ENCODE measurements at places on chromosomes 4 and X.

DNA sequence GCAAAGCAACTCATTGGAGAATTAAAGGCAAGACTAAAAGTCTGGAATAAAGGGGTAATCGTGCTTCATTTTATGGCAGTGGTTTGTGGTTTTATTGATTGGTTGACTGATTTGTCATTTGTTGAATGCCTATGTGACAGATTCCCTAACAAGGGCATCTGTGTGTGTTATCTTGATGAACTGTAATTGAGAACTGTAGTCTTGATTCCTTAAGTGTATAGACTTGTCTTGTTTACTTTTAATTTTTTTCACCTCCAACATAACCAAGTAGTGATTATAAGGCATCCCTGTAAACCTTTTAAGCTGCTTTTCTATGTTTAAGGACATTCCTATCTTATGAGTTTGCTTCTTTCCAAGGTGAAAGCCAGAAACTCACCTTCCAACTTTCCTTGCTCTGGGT is 216.0 kb upstream of the TAPT1 start:
- no peak for DNase-seq

- no peak for DNase-seq
These were observed 204.3 kb upstream of the HCCS start for GRCh38 chrX:10906866-10907265.

DNA sequence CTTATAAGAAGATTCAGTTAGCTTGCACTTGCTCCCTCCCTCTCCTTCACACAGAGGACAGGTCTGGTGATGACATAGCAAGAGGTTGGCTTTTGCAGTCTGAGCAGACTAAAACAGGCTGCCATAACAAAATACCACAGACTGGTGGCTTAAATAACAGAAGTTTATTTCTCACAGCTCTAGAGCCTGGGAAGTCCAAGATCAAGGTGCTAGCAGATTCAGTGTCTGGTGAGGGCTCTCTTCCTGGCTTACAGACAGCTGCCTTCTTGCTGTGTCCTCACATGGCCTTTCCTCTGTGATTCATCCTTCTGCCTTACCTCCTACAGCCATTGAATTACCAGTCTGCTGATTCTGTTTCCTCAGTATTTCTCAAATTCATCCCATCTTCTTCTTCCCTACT is 13.1 kb downstream of the RP2 start:
- DNase-seq, result no peak

DNA sequence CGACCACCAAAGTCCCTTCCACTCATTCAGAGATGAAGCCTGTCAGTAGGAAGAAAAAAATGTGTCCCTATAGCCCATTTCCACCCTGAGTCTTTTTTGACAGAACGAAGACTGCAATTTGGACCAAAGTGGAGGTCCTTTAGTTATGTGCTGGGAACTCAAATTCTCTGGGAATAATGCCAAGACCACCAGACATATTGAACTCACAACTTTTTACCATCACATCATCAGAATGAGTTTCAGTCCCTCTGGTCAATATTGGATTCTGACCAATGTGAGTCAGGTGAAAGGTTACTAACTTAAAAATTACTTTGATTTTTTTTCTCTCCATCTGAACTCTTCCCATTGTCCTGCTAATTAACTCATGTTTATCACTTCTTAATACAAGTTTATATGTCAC is 128.9 kb downstream of the DKK2 start:
- no peak for DNase-seq

GRCh38 chr4:123777373-123777772 is 380.8 kb downstream of the SPRY1 start:
- no peak for DNase-seq

DNA sequence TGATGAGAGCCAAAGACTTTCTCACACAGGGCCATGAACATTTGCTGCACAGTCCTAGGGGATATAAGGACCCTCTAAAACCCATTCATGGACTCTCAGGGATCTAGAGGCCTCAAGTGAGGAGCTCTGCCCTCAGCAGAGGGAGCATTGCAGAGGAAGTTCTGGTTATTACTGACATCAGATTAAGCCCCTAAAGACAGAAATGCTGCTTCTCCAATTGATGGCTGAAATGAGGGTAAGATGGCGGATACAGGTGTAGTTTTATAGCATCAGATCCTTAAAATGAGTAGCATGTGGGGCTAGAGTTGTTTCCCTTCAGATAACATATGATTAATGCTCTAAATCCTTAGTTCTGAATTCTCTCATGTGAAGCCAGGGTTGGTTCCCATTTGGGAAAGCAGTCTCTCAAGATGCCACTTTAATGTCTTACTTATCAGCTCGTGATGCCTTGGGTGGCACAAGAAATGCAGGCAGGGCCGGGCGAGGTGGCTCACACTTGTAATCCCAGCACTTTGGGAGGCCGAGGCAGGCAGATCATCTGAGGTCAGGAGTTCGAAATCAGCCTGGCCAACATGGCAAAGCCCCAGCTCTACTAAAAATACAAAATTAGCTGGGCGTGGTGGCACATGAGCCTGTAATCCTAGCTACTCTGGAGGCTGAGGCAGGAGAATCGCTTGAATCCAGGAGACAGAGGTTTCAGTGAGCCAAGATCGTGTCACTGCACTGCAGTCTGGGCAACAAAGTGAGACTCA is 7.9 kb downstream of the RHOH start:
- DNase-seq, result no peak

DNA sequence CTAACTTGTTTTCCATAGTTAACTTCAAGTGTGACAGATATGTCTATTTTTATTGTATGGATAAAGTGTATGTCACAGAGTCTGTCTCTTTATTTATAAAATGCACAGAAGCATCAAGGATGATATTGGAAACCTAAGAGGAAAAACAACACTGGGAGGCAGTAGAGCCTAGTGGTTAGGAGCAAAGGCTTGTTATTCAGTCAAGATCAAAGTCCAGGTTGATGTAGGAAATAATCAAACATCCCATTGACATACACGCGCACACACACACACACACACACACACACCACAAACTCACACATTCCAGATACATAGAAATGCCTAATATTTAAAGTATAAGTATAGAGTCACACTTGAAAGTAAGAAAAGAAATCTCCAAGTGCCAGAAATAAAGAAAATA is 206.8 kb downstream of the CHRDL1 start:
- DNase-seq, result no peak

DNA sequence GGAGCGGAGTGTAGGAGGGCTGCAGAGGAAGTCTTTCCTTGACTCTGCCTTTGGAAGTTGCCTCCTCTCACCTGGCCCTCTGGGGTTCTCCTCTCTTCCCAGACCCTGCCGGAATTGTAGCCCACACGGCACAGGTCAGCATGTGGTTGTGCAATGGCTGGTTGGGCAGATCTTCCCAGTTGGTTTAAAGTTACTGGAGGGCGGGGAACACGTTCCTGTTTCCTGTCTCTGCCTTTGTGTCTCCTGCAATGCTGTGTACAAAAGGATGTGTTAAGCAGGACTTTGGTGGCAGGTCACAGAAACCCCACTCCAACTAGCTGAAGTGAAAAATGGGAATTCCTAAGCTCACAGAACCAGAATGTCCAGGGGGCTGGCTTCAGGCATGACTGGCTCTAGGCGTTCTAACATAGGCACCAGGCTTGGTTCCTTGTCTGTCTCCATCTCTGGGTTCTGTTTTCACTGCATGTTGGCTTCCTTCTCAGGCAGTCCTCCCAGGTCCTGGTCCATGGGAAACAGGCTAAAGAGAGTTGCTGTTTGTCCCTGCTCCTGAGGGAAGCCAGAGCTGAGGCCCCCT is 19.9 kb downstream of the SORCS2 start:
- DNase-seq, result no peak

DNA sequence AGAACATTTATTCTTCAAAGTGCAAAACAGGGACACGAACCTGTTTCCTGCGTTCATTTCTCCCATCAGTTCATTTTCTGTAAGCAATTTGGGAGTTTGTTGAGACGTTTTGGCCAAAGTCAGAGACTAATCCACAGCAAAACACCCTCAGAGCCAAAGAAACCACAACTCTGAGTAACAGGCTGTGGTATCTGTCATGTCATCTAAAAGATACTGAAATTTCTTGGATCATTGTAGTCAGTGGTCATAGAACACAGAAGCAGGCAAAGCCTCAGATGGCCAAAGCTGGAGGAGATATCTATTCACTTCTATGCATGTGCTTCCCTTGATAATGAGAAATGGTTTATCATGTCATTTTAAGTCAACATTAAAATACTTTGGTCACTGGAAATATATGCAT is 485.6 kb upstream of the GALNT7 start:
- no peak for DNase-seq

GRCh38 chrX:38055170-38055847 is 49.0 kb downstream of the SYTL5 start:
- DNase-seq, result no peak

DNA sequence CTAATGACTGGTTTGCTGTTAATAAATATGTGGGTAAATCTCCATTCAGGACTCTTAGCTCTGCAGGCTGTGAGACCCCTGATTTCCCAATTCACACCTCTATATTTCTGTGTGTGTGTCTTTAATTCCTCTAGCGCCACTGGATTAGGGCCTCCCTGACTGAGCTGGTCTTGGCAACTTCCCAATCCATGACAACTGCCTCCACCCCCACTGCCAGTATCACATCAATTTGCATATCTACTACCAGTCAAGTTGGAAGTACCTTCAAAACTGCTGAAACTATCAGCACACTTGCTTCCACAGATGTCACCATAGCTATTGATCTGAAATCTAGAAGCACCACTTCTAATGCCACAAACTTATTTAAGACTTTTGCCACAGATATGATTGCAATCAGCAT is 27.6 kb downstream of the OPRPN start:
- no peak for DNase-seq

GRCh38 chr4:102599886-102600285 is 98.7 kb downstream of the NFKB1 start:
- DNase-seq, result no peak

GRCh38 chrX:150627957-150628356 is 59.5 kb downstream of the MTM1 start:
- no peak for DNase-seq

DNA sequence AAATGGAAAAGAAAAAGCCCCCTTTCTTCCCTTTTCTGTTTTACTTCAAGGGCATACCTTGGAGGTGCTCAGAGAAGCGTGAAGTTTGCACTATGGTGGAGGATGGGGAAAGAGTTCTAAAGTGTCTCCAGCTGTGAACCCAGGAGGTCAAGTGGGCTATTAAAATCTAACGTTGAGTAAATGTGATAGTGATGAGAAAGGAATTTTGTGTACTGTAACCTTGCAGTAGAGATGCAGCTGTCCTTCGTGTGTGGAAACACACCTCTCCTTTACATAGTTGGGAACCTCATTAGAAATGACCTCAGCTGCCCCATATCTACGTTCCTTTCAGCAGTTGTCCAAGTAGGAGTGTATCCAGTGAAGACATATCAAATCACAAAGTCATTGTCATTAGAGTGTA is 26.5 kb downstream of the ADH5 start:
- no peak for DNase-seq

GRCh38 chr4:128191115-128191781 is 96.4 kb downstream of the PGRMC2 start:
- peak; percentile 47 for DNase-seq

DNA sequence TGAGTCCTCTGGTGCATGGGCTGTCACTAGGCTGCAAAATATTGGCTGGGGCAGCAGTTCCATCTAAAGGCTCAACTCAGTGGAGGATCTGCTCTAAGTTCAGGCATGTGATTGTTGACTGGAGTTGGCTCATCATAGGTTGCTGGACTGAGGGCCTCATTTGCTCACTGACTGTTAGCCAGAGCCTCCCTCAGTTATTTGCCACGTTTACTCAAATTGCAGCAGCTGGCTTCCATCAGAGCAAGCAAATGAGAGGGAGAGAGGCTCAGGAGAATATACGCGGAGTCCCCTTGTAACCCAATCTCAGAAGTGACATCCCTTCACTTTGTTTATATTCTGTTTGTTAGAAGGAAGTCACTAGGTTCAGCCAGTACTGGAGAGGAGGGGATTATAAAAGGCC is 54.1 kb downstream of the BMP3 start:
- no peak for DNase-seq

GRCh38 chr4:183342541-183343533 is 20.6 kb upstream of the CLDN24 start:
- DNase-seq, result no peak

DNA sequence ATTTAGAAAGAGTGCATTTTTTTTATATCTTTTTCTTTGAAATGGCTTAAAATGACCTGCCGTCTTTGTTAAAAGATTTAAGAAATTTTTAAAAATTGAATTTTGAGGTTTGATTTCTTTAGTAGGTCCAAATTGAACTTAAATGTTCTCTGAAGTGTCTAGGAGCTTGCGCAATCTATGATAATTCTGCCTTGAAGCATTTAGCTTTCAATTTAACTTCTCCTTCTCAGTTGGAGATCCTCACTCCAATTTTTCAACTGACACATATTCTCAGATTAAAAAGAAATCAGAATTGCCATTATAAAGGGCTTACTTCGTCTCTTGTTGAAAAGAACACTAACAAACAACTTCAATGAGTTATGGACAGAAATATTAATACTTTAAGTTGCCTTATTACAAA is 273.5 kb downstream of the TMA16 start:
- no peak for DNase-seq

DNA sequence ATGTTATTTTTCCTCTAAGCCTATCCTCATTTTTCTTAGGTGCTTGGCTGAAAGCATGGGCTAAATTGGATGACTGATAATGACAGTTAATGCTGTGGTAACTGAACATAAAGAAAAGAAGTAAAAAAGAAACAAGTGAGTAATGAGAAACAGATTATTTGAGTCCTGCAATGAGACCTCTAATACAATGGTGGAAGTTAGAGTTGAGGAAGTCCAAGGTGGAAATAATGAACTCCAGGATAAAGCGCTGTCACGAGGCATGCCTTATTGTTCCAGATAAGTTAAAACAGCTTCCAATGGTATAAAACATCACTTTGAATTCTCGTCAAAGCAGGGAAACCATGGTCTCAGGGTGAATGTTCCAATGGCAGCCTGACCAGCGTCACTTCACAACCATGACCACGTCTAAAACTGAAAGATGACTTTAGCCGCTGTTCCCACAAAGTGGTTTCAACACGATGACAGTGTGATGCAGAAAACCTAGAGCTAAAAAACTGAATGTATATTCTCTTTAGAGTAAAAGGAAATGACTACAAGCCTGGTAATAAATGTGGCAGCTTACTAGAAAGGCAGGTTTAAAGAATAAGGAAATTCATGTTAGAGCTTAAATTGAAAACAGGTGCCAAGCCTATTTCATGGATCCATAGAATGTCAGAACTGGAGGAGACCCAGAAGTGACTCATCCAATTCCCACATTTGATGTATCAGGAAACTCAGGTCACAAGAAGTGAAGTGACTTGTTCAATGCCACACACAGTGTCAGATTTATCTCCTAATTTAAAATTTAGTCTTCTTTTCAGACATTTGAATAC is 202.6 kb upstream of the GYPA start:
- no peak for DNase-seq

- DNase-seq, result no peak
These were observed 49.7 kb upstream of the NAP1L5 start for GRCh38 chr4:88747351-88747750.

GRCh38 chr4:145487631-145488030 is 6.0 kb downstream of the SMAD1 start:
- no peak for DNase-seq

GRCh38 chr4:87846226-87846625 is 13.5 kb downstream of the MEPE start:
- DNase-seq, result no peak

GRCh38 chr4:66055999-66056398 is 385.7 kb upstream of the EPHA5 start:
- DNase-seq, result no peak
